ENCODE measurements at places on chromosomes 4 and X.

- DNase-seq = no peak
Measured at GRCh38 chr4:112521123-112522023, 5.4 kb upstream of the NEUROG2 start.

- no peak for DNase-seq
Measured at GRCh38 chr4:24070117-24070516, 180.3 kb upstream of the PPARGC1A start.

DNA sequence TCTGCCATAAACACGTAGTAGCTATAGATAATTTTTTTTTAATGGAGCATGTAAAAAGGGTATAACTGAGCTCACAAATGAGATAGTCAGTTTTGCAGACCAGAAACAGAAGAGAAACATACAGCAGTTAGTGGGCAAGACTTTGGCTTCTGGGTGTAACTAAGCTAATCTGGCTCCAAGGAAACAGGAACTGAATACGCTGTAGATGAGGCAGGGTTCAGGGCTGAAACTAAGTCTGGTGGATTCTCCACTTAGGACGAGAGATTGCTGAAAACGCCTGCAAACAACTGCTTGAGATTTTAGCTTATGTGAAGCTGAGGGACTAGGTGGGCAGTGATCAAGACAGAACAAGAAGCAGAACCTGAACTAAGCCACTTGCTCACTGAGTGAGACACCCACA, 91.7 kb downstream of the SMIM20 start:
- no peak for DNase-seq

DNA sequence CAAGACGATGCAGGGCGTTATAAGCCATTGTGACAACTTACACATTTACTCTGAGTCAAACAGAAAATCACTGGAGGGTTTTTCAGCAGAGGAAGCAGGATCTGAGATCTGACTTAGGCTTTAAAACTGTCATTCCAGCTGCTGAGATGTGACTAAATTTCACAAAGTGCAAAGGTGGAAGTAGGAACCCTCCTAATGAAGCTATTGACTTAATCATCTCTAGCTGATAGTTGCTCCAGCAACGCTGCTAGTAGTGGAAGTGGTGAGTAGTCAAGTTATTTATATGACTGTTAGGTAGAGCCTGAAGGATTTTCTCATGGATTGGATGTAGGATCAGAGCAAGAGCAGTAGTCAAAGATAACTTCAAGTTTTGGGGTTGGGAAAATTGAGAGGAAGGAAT, 218.6 kb downstream of the GRID2 start:
- no peak for DNase-seq

DNA sequence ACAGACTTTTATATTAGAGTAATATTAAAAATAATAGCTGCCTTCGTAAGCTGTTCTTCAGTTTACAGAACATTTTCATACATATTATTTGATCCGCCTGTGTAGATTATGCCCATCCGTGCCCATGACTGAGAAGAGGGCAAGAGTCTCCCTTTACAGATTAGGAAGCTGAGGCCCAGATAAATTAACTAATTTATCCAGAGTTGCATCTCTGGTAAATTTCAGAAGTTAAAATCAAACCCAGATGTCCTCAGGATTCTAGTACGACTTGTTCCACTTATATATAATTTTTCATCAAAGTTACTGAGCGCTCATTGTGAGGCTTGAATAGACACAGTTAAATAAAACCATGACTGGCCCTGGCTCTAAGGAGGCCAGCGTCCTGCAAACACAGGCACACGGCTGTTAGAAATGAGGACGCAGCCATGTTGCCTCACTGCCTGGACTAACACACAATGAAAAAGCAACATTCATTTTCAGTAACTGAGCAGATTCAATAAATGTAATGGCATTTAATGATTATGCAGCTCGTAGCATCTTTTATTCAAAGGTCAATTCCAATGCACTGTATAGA, 148.0 kb downstream of the TENM3 start:
- no peak for DNase-seq

GRCh38 chrX:148270499-148270898, 229.9 kb upstream of the AFF2 start:
- DNase-seq = no peak

DNA sequence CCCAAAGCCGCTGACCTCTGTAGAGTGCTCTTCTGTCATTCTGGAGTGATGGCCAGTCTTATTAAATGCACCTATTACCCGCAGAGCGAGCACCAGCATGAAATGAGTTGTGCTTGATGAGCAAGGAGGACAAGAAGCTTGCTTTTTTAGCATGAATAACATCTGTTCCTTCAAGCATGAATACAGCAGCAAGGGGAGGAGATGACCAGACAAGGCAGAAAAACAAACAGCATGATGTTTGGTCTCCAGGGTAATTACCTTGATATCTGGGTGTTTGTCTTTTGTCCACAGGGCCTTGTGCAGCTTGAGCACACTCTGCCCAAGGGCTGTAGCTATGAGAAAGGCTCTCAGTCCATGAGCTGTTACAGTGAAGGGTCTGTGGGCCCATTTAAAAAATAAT, 324.8 kb upstream of the DDX53 start:
- DNase-seq = peak; percentile 14

DNA sequence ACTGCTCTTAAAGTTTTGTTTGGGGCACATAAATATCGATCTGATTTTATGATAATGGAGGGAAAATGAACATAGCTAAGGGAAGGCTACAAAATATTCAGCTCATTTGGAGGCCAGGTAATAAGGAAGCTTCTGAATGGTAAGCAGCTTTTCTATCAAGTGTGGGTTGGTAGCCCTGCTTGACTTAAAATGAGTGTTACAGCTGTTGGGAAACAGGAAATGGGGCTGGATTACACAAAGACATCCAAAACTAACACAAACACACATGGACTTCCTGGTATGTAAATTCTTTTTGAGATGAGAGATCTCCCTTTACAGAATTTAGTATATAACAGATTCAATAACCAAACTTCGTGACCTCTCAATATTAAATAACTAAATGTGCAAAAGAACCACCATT, 58.0 kb downstream of the FGF16 start:
- DNase-seq = no peak

- DNase-seq = no peak
Measured at GRCh38 chrX:73766431-73766795, 203.4 kb downstream of the CHIC1 start.

DNA sequence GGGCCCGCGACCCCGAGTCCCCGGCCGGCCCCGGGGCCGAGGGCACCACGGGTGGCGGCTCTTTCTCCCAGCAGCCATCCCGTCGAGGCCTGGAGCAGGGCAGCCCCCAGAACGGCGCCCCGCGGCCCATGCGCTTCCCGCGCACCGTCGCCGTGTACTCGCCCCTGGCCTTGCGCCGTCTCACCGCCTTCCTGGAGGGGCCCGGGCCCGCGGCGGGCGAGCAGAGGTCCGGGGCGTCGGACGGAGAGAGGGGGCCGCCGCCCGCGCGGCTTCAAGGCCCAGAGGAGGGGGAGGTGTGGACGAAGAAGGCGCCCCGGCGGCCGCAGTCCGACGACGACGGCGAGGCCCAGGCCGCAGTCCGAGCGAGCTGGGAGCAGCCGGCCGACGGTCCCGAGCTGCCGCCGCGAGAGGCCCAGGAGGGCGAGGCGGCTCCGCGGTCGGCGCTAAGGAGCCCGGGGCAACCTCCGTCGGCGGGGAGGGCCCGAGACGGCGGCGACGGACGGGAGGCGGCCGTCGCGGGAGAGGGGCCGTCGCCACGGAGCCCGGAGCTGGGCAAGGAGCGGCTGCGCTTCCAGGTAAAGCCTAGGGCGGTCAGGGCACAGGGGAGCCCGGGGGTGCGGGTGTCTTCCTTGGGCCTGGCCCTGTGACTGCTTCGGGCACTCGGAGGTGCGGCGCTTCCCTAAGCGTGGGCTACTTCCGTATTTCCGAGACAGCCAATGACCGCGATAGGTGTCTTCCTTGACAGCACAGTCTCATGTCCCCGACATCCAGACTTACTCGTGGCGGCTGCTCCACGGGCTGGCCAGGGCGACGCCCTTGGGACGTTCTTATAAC, 845 bp downstream of the ZAR1 start:
- DNase-seq = no peak

DNA sequence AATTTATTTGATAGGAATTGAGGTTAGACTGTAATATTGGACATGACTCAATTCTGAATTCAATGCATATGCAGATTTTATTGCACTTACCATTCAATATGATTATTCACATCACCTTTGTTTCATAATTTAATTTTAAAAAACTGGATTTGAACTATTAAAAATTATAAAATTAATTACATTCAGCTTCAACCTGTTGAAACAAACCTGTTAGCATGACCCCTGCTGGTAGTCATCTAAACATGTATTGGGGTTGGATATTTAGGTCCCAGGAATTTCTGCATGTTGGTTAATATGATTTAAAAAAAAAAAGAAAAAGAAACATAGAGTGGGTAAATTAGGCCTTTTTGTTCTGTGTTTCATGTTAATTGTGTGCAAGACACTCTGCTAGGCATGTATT, 85.9 kb downstream of the ARSJ start:
- DNase-seq = no peak
